Naive thymus-derived CD4-positive, alpha-beta T cell (primary cell): ENCODE measurements at places on chromosomes 4 and X. TPM values are rescaled to one million over a fixed set of nuclear protein-coding genes. Genes with fewer than 3 reads are reported as not detected.

Gene S100G
- not detected for total RNA-seq

Gene CYTL1
- 1.6 TPM for total RNA-seq

Gene IL1RAPL1
- not detected for total RNA-seq

GRCh38 chr4:98741952-98742351 lies 83.5 kb upstream of the TSPAN5 start:
- DNase-seq: no peak

DNA sequence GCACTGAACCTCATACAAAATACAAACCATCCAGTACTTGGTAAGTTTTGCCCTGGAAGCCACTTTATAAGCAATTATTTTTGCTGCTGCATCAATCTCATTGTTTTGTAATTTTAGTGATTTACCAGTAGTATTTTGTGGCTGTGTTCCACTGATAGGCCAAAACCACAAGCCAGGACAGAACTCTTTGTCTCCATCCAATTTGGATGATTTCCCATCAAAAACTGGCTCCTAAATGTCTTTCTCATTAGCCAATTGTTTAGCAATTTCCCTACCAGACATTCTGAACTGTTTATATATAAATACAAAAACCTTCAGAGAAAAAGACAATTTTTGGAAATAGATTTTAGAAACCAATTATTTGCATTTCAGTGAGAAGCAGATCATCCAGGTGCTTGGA lies 4.4 kb downstream of the GSPT2 start:
- no peak for DNase-seq

DNA sequence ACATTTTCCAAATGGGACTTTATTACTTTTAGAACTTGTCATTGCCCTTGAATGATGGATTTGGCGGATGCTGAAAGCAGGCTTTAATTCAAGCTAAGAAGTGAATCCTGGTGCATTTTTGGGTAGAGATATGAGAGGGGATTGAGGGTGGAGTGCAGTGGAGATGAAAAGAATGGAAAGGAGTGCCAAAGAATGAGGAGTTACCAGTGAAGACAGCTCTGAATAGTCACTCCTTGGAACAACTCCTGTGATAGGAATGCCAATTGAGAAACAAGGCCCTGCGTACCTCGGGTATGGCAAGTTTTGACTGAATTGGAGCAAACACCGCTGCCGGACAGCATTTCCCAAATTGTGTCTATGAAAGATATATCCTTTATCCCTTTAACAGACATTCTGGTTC lies 36.5 kb upstream of the ETNPPL start:
- no peak for DNase-seq
